NCI-H2107 (cell line): ENCODE measurements at places on chromosomes 1 and 21.

GRCh38 chr1:6345009-6345408 lies 48.6 kb downstream of the ACOT7 start:
- no peak for DNase-seq

DNA sequence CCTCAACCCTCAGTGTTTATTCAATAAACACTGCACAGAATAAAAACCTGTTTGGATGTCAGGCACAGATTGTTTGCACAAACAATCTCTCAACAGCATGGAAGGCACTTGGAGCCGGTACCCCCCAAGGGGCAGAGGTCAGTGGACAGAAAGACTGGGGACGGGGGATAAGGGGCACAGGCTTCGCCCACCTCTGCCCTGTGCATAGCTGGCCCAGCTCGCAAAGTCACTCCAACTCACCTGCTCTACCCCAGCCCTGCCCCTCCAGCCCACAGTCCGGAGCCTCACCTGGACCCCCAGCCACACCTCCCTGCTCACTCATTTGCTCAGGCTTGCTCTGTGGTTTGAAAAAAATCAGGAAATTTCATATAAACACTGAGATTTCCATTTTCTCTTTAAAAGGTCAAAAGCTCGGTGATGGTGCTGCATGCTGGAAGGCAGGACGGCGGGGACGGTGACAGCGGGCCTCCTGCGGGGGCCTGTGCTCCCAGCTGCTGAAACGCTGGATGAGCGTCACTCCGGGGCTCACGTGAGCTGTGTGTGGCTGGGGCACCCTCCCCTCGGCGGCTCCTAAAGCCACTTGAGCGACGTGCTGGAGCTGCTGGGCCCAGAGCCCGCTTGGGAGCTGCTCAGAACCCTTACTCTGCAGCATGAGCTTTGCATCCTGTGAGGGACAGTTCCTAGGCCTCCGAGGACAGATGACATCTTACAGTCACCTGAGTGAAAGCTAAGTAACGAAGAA lies 54.5 kb downstream of the PRDM15 start:
- no peak for DNase-seq

DNA sequence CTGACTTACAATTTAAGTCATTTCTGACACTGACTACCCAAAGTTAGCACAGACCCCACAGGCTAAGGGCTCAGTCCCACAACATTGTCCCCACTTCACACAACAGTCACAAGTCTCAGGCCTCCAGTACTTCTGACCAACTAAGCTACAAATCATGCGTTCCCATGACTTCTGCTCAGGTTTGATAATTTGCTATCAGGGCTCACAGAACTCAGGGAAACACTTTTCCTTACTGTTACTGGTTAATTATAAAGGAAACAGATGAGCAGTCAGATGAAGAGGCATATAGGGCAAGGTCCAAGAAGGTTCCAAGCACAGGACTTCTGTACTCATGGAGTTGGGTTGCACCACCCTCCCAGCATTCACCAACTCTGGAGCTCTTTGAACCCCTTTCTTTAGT lies 151.2 kb upstream of the TNR start:
- no peak for DNase-seq

GRCh38 chr1:174166530-174167264 lies 7.4 kb downstream of the RABGAP1L start:
- no peak for DNase-seq

DNA sequence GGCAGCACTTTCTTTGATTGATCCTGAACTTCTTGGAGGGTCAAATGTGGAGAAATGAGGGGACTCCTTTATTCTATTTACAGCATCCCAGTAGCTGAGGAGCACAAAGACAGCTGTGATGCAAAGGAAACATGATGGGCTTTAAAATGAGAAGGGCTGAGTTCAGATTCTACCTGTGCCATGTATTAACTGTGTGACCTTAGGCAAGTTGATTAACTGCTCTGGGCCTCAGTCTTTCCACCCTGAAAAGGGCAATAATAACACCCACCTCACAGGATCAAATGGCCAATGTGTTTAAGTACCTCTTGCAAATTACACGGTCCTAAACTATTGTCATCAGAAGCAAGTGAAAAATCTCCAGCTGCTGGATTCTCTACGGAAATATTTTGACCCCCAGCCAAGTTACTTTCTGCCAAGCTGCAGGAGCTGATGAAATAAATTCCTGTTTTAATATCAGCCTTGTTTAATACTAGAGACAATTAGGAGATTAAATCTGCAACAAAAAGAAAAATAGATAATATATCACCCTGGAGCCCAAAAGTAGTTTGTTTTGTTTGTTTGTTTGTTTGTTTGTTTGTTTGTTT lies 15.7 kb downstream of the TMEM81 start:
- DNase-seq: no peak

DNA sequence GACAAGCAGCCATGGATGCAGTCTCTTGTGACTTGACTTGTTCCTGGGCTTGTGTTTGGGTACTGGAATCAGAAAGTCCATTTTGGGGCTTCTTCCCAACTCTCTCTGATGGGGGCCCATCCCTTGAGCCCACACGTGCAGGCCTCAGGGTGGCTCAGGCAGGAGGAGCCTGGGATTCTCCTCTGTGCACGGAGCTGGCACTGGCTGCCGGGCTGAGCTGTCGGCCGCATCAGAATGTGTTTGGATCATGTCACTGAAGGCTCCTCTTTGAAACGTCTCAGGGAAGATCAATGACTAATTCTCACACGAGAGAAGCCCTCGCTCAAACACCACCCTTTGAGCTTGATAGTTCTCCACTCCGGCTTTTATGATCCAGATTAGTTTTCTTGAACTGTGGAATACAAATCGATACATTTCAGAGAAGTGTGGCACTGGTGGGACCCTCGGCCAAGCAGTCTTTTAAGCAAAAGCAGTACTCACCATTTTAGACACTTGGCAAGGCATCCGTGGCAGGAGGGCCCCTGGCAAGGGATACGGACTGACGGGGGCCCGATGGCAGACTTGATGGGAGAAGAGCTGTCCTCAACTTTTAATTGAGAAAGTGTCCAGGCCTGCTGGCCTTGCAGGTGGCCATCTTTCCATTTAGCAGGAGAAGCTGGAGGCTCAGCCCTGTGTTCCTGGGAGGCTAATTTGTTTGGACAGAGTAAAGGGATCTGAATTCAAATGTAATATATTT lies 220.7 kb upstream of the C1orf174 start:
- no peak for DNase-seq

DNA sequence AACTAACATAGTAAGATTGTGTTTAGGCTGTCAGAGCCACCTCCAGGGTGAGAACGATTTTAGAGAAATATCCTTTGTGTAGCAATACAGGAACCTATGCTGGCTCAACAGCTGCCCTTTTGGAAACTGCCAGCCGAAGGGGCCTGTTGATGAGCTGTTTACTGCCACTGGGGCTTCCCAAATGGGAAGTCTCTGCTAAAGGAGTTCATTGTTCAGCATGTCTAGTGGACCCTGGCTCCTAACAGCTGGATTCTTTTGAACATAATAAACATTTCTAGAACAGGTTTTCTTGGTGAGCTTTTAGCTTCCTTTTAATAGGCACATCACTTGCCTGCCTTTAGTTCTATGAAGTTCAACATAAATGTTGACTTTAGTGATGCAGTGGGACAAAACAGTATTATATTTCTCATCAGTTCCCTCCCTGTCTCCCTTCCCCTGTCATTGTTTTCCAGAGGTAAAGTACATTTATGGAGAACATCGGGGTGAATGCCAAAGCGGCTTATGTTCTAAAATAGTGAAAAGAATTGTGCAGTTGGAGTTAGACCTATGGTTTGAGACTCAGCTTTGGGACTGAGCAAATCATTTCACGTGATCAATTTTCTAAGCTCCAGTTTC lies 57.4 kb downstream of the UCK2 start:
- no peak for DNase-seq

DNA sequence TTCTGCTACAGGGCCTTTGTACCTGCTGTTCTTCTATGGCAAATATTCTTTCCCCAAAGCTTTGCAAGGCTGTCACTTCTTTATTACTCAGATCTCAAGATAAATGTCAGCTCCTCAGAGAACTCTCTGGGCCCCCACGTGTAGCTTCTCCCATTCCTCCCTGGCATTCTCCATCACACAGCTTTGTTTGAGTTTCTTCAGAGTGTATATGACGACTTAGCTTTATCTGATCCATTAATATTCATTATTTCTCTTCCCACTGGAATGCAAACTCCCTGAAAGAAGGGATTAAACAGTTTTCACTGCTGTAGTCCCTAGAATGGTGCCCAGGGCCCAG lies 174.6 kb upstream of the EDN2 start:
- no peak for DNase-seq

GRCh38 chr1:221788466-221788865 lies 46.6 kb upstream of the DUSP10 start:
- no peak for DNase-seq

GRCh38 chr1:151479462-151479861 lies 20.2 kb upstream of the POGZ start:
- no peak for DNase-seq

DNA sequence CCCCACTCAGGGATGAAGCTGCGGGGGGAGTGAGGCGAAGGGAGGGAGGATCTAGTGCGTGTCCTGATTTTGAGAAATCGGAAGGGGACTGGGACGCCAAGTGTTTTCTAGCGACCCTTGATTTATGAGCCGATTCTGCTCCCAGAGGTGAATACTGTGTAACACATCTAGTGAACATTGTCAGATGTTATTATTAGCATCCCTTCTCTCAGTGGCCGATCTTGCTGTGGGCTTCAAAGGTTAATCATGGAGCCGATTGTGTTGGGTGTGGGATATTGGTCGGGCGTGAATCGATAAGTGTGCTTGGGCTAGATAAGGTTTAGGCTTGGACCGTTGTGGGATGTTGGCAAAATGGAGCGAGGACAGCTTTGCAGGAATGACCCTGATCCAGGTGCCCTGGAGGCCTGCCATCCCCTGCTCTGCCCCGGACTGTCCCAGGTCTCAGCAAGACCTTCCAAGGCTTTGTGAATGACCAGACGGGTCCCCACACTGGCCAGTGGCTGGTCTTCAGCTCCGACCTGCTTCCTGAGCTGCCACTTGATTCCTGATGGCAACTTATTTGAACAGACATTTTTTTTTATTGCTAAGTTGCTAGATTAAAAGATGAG lies 2.2 kb downstream of the AJAP1 start:
- no peak for DNase-seq

- DNase-seq: no peak
Observed at GRCh38 chr1:199020904-199021303, 382.1 kb downstream of the PTPRC start.

- no peak for DNase-seq
Observed at GRCh38 chr21:32909393-32909792, 116.3 kb upstream of the OLIG2 start.

DNA sequence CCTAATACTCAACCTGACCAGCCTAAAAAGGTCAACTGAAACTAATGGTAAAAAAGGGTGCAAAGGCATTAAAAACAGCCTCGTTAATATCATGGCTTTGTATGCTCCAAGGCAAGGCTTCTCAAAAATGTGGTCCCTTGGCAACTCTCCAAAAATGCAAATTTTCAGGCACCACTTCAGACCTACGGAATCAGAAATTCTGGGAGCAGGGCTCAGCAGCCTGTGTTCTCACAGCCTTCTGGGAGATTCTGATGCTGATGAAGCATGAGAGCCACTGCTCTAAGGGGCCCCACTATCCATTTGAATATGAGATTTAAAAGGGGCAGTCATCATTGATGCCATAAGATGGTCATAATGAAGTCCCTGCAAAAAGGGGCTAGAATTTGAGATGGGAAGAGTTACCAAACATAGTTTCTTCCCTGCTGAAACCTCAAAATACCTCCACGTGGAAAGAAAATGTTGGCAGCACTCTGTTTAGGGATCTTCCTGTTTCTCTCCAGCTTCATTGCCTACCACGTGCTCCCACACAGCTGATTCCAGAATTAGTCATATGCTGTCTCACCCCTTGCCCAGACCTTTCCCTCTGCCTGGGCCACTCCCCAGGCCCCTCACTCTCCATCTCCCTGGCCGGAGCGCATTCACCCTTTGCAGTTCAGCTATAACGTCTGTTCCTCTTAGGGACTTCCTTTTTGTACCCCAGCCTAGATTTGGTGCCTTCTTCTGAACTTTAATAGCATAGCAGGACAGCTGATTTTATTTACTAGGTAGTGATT lies 46.7 kb downstream of the PHC2 start:
- DNase-seq: no peak

GRCh38 chr21:25240974-25241373 lies 366.3 kb downstream of the MRPL39 start:
- DNase-seq: no peak

GRCh38 chr1:39996396-39997004 lies 41.6 kb downstream of the MFSD2A start:
- DNase-seq: no peak

DNA sequence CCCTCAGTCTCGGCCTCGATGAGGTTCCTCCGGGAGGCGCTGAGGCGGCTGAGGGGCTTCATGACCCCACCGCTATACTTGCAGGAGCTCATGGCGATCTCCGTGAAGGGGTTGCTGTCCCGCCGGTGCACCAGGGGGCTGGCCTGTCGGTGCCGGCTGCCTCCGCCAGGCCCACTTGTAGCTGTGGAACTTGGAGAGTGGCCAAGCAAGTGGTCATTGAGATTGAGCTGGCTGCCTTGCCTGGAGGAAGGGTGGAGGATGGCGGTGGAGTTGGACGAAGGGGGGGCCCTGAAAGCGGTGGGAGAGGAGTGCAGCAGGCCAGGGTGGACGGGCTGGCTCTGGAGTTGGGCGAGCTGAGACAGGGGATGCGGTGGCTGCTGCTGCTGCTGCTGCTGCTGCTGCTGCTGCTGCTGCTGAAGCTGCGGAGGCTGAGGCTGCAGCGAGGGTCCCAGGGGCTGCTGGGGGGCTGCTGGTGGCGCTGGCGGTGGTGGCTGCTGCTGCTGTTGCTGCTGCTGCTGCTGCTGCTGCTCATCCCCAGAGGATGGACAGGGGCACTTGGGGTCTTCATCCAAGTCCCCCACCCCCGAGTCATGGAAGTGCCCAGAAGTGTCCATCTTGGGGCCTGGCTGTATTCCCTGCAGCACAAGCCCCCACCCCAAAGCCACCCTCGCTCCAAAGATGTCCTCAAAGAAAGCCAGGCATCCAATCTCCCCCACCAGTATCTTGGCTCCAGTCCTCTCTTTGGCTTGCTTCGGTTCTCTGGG lies 548 bp downstream of the KCNN3 start:
- no peak for DNase-seq

DNA sequence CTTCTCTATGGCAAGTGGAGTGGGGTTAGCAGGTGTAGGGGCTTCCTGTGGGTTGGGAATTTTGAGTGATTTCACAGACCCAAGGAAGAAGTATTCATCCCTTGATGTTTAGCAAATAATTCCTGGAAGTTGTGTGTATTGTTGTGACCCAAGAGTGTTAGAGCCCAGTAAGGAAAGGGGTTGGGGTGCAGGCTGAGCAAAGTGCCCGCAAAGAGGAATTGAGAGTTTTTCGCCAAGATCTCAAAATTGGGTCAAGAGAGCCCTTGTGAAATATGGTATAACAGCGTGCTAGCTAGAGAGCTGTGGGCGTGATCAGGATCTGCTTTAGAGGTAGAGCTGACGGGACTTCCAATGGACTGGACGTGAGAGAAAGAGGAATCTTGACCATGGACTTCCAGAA lies 73.0 kb upstream of the LAPTM5 start:
- DNase-seq: no peak

- DNase-seq: no peak
Observed at GRCh38 chr1:154186852-154187501, 4.9 kb downstream of the TPM3 start.
